GM18507 (cell line): ENCODE measurements at places on chromosomes 5 and 9.

DNA sequence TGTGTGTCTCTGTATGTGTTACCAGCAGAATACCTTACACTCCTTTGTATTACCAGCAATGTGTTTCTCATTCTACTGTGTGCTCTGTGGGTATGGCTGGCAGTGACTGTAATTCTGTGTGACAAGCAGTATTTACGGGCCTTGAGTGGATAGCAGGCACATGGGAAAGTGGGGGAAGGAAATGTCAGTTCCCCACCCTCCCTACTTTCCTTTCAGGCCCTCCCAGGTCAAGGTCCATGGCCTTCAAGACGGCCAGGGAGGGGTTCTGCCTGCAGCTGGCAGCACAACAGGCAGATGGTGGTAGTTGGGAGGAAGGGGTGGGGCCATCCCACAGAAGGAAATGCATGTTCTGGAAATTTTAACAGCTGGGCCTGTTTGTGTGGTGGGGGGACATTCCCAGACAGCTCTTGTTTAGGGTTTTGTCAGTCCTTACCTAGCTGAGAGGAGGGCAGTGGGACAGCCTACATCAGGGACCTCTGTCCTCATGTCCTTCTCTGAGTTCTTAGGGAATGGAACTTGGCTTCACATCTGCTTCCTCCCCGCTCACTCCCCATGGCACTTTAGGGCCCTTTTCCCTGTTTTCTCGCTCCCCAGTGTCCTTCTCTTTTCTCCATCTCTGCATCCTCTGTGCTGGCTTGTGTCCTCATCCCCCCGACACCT, 14.6 kb upstream of the TNIP1 start:
- no peak for DNase-seq

DNA sequence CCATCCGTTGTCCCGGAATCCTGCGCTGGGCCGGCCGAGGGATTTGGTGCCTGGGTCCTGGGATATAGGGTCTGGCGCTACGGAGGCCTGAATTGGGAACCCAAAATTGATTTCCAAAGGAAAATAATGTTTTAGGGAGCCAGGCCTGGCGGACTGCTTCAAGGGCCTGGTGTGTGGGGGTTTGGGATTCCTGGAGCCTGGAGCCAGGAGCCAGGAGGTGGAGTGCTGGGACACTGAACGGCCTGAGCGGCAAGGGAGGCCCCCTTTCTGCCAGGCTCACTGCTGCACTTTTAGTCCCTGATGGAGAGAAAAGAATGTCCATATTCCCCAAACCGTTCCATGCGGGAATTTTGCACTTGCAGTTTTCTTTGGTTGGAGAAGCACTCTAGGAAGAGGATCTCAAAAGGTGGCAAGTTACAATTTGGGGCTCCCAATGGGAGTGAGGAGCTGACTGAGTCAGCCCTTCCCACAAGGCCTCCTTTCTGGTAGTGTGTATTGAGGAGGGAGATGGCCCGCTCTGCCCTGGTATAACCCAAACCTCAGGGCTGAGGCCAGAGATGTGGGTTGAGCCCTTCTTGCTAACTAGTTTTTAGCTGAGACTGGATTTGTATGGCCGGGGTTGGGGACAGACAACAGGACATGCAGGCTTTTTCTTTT, 2.2 kb downstream of the LMX1B start:
- no peak for DNase-seq

- DNase-seq: no peak
Measured at GRCh38 chr9:6782345-6782744, 24.6 kb downstream of the KDM4C start.

DNA sequence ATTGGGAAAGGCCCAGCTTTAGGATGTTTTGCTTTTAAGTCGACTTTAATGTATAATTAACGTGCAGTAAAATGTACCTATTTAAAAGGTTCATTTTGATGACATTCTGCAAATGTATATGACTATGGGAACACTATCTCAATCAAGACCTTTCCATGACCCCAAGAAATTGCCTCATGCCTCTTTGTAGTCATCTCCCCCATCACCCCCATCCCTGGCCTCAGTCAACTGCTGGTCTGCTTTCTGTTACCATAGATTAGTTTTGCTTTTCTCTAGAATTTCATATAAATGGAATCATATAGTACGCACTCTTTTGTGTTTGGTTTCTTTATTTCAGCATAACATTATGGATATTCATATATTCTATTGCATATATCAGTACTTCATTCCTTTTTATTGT, 80.7 kb upstream of the C9orf72 start:
- DNase-seq: no peak

DNA sequence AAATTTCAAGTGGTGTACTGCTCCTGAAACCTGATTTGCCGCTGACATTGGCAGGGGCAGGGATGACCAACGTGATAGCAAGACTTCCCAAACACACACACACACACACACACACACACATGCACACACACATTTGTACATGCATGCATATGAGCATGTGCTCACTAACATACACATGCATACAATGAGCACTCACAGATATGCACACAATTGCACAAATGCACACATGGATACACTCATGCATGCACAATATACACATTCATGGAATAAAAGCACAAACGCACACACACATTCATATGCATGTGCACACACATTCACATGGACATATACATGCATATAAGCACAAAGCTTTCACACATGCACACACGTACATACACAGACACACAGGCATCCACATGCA, 181.2 kb upstream of the ZNF618 start:
- DNase-seq: no peak

DNA sequence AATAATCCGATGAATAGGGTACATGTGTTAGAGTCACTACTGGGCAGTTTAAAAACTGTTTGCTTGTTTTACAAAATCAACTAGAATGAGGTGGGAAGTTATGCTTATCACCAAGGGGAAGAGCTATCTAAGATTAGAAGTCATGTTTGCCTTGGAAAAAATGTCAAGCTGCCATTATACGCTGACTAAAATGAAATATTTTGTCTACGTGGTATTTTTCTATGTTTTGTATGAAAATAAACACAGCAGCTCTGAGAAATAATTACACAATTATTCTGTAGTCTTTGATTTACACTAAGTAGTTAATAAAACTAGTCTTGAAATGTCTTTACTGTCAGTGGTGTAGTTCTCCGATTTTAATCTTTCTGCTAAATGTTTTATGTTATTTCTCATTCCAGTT, 241.9 kb upstream of the TARS1 start:
- no peak for DNase-seq

DNA sequence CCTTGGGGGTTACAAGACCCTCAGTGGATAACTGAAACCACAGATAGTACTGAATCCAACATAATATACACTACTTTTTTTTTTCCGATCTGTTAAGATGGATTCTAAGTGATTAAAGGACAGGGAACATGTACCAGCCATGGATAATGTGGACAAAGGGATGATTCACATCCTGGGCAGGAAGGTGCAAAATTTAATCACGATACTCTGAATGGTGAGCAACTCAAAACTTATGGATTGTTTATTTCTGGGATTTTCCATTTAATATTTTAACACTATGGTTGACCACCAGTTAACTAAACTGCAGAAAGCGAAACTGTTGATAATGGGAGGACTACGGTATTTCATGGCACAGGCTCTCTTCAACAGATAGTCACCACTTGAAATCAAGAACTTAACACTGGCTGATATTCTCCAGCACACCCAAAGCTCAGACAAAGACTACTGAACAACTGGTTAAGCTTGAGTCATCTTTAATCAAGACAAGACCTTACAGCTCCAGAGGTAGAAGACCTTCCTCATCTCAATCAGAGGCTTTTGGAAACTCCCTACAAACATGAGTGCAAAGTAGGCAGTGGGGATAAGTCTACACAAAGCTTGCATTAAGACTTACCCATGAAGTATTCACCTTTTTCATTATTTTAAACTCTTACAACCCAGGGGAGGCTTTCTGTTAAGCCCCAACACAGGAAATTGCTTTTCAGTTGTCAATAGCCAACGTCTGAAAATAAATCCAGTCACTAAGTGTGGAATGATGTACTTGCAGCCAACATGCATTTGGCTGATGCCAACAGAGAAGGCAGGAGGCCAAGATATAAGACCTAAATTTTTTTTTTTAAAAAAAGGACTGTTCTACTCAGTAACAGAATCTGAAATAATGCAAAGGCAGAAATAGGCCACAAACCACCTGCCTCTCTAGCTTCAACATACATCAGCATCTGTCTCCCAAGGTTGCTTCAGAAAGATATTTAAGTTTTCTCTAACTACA, 78.7 kb downstream of the ELAVL2 start:
- DNase-seq: no peak

GRCh38 chr9:12221470-12221869, 471.7 kb upstream of the TYRP1 start:
- no peak for DNase-seq

DNA sequence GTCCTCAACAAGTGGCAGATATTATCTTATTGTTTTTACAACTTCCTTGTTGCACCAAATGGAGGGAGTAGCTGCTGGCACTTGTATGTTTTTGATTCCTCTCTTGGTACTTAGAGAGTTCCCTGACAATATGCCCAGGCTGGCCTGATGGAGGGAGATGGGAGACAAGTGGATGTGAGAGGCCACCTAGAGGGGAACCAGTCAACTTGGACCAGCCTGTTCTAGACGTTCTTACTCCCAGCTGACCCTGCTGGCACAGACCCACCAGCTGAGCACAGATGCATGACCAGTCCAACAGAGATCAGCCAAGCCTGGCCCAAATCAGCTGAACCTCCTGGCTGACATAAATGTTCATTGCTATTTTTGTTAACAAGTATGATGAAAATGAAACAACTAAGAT, 60.9 kb upstream of the GDNF start:
- no peak for DNase-seq

GRCh38 chr5:11650936-11651335, 253.3 kb downstream of the CTNND2 start:
- DNase-seq: no peak

DNA sequence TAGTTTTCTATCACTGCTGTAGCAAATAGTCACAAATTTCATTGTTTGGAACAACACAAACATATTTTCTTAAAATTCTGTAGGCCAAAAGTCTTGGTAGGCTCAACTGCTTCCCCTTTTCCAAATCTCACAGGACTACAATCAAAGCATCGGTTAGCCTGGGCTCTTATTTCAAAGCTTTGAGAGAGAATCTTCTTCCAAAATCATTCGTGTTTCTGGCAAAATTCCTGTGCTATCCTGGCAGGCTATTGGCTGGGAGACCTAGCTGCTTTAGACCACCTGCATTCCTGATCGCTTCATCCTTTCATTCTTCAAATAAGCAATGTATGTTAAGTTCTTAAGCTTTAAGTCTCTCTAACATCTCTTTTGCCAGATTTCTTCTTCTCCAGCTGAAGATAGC, 629.8 kb upstream of the CDH18 start:
- DNase-seq: no peak

- no peak for DNase-seq
Measured at GRCh38 chr9:94948567-94949235, 222.2 kb downstream of the AOPEP start.

DNA sequence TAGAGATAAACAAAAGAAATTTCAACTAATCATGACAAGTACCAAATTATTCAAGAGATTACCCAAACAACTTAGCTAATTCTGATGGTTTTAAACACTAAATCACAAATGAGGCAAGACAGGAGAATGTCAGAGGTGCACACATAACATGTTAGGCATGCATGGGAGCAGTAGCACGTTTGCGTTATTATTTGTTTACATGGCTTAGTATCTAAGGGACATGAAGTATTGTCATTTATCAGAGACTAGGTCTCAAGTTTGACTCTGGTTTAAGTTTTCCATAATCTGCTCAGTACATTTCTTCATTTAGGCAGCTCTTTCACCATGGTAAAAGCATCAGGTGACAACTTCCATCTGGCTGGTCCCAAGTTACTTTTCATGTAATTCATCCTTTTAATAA, 244.1 kb upstream of the TNC start:
- no peak for DNase-seq

GRCh38 chr9:12817702-12818101, 42.9 kb downstream of the LURAP1L start:
- no peak for DNase-seq

DNA sequence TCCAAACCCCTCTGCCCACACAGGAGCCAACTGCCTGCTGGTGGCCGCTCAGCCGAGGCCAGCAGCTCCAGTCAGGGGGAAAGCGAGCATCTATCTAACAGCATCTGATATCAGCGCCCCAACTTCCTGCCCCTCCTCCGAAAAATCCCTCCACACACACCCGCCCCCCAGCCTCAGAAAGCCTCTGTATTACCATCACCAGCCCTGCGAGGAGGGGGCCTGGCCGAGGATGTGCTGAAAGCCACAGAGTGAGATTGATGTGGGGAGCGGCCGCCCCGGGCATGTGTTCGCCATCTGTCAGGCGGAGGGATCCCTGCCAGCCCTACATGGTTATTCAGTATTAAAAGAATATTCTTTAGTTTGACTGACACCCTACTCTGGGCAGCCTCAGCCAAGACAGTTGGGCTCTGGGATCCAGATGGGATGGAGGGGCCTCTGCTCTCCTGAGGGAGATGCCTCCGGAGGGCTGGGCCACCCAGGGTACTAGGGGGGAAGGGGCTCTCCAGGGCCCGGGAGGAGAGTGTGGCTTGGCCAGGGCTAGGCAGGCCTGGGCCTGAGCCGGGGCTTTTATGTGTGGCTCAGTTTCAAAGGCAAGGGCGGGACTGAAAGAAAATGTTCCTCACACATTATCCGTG, 98.0 kb downstream of the HSD17B3 start:
- no peak for DNase-seq

GRCh38 chr5:39968381-39968780, 543.6 kb upstream of the DAB2 start:
- no peak for DNase-seq

- no peak for DNase-seq
Measured at GRCh38 chr5:171573451-171574225, 154.2 kb downstream of the FGF18 start.

DNA sequence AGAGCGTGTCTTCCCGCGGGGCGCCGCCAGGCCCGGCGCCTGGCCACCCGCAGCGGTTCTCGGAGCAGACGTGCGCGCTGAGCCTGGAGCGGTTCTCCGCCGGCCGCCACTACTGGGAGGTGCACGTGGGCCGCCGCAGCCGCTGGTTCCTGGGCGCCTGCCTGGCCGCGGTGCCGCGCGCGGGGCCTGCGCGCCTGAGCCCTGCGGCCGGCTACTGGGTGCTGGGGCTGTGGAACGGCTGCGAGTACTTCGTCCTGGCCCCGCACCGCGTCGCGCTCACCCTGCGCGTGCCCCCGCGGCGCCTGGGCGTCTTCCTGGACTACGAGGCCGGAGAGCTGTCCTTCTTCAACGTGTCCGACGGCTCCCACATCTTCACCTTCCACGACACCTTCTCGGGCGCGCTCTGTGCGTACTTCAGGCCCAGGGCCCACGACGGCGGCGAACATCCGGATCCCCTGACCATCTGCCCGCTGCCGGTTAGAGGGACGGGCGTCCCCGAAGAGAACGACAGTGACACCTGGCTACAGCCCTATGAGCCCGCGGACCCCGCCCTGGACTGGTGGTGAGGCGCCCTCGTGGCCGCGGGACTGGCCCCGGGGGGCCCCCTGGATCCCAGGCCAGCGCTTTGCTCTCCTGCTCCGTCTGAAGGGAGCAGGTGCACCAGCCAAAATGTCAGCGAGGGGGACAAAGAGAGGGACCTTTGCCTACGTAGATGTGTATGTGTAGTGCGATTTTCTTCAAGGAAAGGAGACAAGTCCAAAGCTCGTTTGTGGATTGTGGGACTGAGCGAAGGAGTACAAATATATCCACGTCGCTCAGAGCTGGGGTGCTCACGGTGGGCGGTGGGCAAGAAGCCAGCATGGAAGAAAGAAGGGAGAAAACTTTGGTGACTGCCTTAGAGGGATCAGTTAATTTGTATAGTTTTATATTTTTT, 19.5 kb downstream of the BTNL9 start:
- DNase-seq: no peak

- no peak for DNase-seq
Measured at GRCh38 chr5:7094626-7095025, 301.3 kb upstream of the ADCY2 start.

GRCh38 chr5:821504-821903, 29.3 kb downstream of the ZDHHC11 start:
- no peak for DNase-seq
